HEK293T (cell line): ENCODE measurements at places on chromosomes 12 and 14.
A peak's percentile ranks its signal among the peaks of the same experiment; 100 is the strongest.

DNA sequence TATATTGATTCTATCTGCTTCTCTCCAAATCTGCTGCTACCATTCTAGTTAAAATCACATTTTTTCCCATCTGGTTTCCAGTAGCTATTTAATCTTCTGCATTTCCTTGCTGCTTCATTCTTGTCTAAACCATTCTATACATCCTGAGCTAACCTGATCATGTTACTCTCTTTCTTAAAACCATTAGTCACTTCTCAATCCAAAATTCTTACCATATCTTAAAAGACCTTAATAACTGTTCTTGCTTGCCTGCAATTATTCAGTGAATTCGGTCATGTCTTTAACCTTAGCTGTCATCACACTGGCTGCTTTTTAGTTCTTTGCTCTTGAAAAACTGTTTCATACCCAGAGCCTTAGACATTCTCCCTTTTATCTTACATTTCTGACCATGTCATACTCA is 56.4 kb upstream of the PZP start:
- no peak for DNase-seq

- no peak for DNase-seq
Measured at GRCh38 chr12:58491306-58491705, 429.0 kb downstream of the LRIG3 start.

- no peak for DNase-seq
Measured at GRCh38 chr12:92951006-92951405, 21.9 kb upstream of the EEA1 start.

- no peak for DNase-seq
Measured at GRCh38 chr14:74083784-74084276, 423 bp downstream of the ALDH6A1 start.

DNA sequence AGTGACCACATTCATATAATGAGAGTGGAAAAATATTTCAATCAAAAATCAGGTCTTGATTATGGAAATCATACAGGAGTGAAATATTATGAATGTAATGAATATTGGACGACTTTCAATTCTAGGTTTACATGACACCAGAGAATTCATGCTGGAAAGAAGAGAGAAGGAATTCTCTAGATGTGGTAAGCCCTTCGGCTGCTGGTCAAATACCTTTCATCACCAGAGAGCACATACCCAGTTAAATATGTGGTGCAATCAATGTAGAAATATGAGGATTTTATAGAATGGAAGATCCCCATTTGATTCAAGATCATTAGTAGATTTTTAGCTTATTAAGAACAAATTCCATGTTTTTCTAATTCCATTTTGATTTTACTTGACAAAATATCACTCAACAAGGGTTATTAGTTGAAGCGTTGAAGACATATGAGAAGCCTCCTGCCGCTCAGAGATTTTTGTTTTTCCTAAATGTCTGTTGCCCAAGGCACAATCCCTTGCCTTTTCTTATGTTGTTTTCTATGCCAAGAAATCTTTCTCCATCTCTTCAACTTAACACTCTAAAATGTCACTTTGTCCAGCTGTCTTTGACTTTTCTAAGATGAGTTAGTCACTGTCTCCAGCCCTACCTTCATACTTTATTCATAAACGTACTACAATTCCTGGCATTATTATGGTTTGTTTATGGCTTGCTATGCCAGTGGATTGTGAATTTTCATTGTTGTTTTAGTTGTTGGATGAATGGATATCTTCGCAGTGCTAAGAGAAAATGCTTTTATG is 72.8 kb upstream of the ZDHHC17 start:
- DNase-seq = no peak

- no peak for DNase-seq
Measured at GRCh38 chr14:37114002-37114401, 58.4 kb downstream of the SLC25A21 start.

DNA sequence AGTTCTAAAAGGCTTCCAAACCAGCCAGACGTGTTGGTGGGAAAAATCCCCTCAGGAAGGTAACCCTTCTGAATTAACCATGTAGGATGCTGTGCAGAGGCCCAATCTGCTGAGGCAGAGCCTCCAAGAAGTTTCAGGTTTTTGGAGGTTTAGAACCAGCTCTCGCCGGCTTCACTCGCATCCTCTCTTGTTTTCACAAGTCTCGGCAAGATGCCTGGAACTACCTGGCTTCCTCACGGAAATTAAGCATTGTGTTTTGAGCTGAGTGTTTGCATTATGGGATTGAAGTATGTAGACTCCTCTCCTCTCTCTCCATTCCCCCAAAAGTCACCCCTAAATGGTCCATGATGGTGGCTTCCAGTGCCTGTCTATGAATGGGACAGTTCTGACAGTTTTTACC is 20.6 kb downstream of the LTBP2 start:
- no peak for DNase-seq

GRCh38 chr14:93044556-93044955 is 71.2 kb downstream of the ITPK1 start:
- no peak for DNase-seq

DNA sequence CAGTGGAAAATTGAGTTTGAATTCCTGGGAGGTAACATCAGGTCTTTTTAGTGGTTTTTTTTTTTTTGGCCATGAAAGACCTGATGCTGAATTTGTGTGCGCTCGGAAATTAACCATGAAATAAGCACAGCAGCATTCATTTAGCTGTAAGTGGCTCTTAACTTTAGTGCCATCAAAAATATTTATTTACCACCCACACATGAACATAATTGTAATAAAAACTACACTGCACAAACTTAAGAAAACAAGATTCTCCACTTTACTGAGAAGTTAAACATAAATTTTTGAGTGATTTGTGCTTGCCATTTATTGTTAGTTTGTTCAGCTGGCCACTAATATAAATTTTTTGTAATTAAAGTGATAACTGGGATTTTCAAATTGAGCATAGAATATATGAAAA is 2.4 kb downstream of the SLC41A2 start:
- DNase-seq = no peak

GRCh38 chr12:126668538-126668937 is 1598.4 kb upstream of the TMEM132C start:
- no peak for DNase-seq

GRCh38 chr12:106141003-106141402 is 2.2 kb upstream of the NUAK1 start:
- DNase-seq = no peak

- no peak for DNase-seq
Measured at GRCh38 chr14:102493096-102493495, 16.5 kb downstream of the ANKRD9 start.

- DNase-seq = no peak
Measured at GRCh38 chr14:26174395-26174794, 423.4 kb downstream of the NOVA1 start.

- DNase-seq = no peak
Measured at GRCh38 chr12:19435831-19436497, 3.3 kb upstream of the AEBP2 start.

DNA sequence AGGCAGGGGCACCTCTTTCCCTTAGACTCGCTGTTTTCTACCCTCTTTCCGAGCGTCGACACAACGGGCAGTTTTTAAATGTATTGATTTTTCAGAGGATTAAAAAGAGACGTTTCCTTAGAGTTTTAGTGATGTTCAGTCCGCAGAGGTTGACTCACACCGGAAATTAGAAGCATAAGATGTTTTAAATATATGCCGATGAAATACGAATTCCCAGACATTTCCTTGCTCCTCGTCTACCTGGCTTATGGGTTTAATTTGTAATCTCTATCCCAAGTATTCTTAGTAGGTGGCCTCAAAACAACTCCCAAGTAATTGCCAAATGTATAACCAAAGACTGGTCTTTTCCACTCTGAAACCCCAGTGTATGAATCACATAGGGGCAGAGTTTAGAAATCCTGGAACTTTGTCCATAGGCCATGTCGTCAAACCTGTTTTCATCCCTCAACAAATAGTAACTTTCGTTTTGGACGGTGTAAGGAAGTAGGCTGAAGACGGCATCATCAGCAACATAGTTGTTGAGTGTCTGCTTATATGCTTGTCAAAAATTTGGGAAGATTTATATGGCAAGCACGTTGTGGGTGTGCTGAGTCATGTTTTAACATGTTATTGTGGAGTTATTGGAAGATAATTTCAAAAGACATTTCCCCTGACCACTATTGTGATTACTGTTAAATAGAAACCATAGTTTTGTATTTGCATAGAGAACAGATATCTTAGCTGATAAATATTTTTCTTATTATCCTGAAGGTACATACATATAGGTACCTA is 824 bp downstream of the TBK1 start:
- peak; percentile 18 for DNase-seq

- no peak for DNase-seq
Measured at GRCh38 chr12:7093486-7093885, 1.2 kb upstream of the C1R start.

- DNase-seq = no peak
Measured at GRCh38 chr14:77830692-77831091, 30.8 kb downstream of the ADCK1 start.

DNA sequence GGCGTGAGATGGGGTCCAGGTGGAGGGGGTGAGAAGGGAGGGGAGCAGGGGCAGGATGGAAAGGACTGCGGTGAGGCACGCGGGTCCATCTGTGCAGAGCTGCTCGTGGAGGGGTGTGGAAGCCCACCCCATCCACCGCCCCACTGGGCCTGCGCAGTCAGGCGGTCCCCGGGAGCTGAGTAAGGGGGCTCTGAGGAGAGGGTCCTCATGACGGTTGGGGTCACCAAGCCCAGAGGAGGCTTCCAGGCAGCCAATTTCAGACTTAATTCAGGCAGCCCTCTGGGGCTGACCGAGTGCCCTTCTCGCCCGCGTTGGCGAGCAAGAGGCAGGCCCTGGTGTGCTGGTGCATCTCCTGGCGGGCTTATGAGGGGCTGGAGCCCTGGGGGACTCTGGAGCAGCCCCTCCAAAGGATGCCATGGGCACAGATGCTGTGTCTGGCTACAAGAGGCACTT is 115.5 kb downstream of the KIF26A start:
- DNase-seq = no peak

DNA sequence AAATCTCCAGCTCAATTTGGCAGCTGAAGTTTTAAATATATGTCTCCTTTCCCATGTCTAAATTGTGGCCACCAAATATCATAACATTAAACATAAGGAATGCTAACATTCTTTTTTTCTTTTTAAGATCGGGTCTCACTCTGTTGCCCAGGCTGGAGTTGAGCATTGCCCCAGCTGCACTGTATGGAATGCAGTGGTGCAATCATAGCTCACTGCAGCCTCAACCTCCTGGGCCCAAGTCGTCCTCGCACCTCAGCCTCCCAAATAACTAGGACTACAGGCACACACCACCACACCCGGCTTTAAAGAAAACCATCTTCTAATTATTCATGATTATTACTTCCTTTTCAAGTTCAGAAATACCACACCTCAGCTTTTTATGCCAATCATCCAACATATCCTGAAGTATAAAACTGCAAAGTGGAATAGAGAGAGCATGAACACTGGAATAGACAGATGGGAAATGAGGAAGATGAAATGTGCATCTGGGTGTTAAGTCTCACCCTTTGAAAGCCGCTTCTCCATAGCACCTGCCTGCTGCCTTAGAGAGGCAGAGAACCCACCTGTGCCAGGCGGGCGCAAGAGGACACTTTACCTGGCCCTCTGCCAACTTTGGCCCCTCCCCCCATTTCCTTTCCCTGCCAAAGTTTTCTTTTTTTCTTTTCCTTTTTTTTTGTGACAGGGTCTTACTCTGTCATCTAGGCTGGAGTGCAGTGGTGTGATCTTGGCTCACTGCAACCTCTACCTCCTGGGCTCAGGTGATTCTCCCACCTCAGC is 2.8 kb upstream of the EML1 start:
- no peak for DNase-seq

GRCh38 chr14:32693114-32693513 is 245.6 kb upstream of the NPAS3 start:
- no peak for DNase-seq

DNA sequence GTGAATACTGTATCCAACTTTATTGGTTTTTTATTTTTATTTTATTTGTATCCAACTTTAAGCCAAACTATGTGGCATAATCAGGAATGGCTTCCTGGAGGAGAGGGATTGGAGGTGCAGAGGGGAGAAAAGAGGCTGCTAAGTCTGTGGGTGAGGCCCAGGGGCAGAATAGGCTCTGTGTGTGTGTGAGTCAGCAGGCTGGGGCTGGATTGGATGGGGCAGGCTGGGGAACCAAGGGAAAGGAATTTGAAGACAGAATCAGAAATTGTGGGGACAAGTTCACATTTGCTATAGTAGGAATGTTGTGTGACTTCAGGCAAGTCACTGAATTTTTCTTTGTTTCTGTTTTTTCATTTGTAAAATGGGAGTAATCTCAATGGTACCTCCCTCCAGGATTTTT is 12.8 kb upstream of the RILPL1 start:
- DNase-seq = no peak

GRCh38 chr12:67531501-67531900 is 117.0 kb upstream of the DYRK2 start:
- no peak for DNase-seq

GRCh38 chr14:100678469-100678828 is 48.2 kb upstream of the DLK1 start:
- no peak for DNase-seq

DNA sequence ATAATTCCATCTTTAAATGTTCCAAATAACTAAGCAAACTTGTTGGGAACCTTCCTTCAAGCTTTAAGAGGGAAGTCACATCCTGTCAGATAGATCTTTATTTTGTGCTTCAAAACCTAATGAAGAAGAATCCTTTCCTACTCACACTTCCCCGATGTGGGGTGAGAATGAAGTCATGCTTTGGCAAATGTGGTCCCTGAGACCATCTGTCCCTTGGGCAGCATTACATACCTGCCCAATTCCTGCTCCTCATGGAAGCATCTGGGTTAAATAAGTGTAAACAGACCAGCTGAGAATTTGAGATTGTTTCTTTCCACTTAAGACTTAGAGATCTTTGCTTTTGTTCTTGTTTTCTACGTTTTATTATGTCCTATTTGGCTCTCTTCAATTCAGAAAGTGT is 606.0 kb upstream of the TMEM132C start:
- no peak for DNase-seq

- no peak for DNase-seq
Measured at GRCh38 chr12:43602738-43603137, 50.7 kb upstream of the ADAMTS20 start.

DNA sequence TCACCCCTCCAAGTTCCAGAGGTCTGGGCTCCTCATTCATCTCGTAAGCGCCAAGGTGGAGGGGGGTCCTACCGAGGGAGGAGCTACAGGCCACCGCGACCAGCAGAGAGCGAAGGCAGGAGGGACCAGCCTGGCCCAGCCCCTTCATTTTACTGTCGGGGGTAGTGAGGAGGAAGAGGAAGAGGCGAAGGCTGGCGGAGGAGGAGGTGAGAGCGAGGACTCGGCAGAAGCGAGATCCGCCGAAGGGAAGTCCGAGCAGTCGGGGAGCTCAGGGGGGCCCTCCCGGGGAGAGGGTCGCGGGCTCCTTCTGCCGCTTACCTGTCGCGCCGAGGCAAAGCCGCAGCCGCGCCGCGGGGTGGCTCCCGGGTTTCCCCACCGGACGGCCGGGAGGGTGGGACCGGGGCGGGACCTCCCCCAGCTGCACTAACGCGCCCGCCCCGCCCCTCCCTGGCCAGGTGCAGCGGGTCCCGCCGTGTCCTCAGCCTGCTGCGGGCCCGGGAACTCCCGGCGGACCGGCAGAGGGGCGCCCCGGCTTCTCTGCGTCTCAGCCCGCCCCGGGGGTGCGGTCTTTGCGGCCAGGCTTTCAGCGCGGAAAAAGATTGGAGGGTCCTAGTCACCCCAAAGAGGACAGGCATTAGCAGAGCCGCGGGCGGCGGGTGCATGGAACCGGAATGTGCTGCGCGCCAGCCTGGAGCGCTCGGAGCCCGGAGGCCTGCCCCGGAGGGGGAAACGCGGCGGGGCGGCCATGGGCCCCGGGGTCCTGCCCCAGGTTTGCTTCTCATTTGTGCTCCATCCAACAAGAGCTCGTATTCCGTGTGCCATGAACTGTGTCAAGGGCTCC is at the start of gene GALNT6:
GALNT6 (minus strand) TSS at position 124 of the 841 bp plus-strand sequence. CDS start 11,625 bp downstream, outside the sequence.
- DNase-seq = peak; percentile 64

GRCh38 chr12:96720363-96720705 is 186.7 kb upstream of the NEDD1 start:
- DNase-seq = peak; percentile 9
